ENCODE measurements at places on chromosomes 13 and 19. TPM values are rescaled to one million over a fixed set of nuclear protein-coding genes. Genes with fewer than 3 reads are reported as not detected.
A peak's percentile ranks its signal among the peaks of the same experiment; 100 is the strongest.

Gene S1PR4
- total RNA-seq: 3.8 TPM

Gene PBX4
- 22.5 TPM for total RNA-seq

DNA sequence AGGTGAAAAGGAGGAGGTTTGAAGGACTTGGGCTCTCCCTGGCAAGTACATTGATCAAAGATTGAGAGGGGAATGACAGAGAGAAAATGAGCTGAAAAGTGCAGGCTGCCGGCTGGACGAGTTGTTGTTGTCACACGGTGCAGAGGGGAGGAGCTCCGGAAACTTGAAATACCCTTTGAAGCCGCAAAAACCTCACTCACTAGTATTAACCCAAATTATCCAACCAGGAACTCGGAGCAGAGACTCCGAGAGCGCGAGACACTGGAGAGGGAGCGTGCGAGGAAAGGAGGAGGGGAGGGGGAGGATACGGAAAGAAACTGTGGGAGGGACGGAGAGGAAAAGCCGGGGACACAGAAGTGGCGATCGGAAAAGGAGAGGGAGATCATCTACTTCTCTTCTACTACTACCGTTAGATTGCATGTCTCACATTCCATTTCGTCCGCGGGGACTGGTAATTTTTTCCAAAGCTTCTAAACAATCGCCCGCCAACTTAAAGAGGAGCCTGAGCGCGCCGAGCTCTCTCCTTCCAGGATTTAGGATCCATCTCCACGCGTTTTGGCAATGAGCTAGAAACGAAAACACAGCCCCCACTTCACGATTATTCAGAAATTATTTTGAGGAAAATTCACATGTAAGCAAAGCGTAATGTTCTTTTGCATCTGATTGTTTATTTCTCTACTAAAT lies at the start of gene DACH1:
TSS of gene DACH1 (minus strand) at position 74 of the 684 bp plus-strand sequence.
- H3K27ac ChIP-seq: no peak within 1 kb of the TSS
- peaks cover 9% of the 10 kb centered on the region for H3K27me3 ChIP-seq
- no peaks in the 10 kb centered on the region for H3K36me3 ChIP-seq
- DNase-seq: peak; percentile 34
- H3K4me3 ChIP-seq: peak within 1 kb of the TSS; percentile 37

Gene BST2
- total RNA-seq: 18.3 TPM

- no peaks in the 10 kb centered on the region for H3K27me3 ChIP-seq
- H3K4me1 ChIP-seq: peaks cover 7% of the 10 kb centered on the region
- peak; percentile 78 for DNase-seq
- no peak overlapping the region for H3K4me3 ChIP-seq
- H3K36me3 ChIP-seq: peaks cover 23% of the 10 kb centered on the region
- H3K27ac ChIP-seq: no peak overlapping the region
These were observed 29.7 kb downstream of the NAXD start for GRCh38 chr13:110644892-110645521.

DNA sequence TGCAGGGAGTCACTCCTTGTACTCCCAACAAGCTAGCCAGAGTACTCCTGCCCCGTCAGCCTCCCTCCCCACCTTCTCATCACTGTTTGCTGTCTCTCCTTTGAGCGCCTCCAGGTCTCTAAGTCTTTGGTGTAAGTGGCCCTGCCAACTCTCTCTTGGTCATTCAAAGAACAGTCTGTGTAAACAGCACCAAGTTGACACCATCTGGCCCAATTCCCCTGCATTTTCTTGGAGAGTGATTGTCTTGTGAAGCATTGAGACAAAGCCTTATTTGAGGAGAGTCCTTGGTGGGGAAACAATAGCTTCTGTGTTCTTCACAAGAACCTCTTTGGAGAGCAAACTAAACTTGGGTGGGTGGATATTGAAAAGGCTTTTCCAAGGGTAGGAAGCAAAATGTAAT lies 114.6 kb upstream of the RNF113B start:
- H3K4me3 ChIP-seq: no peak overlapping the region
- H3K4me1 ChIP-seq: peaks cover 19% of the 10 kb centered on the region
- no peaks in the 10 kb centered on the region for H3K27me3 ChIP-seq
- H3K36me3 ChIP-seq: no peaks in the 10 kb centered on the region

Gene ZNF14
- total RNA-seq: 20.4 TPM

GRCh38 chr13:101747039-101747438 lies 294.6 kb downstream of the ITGBL1 start:
- H3K4me1 ChIP-seq: no peaks in the 10 kb centered on the region
- H3K4me3 ChIP-seq: no peak overlapping the region
- no peaks in the 10 kb centered on the region for H3K27me3 ChIP-seq
- no peaks in the 10 kb centered on the region for H3K36me3 ChIP-seq
- no peak overlapping the region for H3K27ac ChIP-seq

GRCh38 chr19:867301-867793 lies 7.9 kb downstream of the CFD start:
- no peaks in the 10 kb centered on the region for H3K27me3 ChIP-seq
- DNase-seq: no peak
- H3K4me3 ChIP-seq: no peak overlapping the region
- no peak overlapping the region for H3K27ac ChIP-seq
- H3K36me3 ChIP-seq: peaks cover 16% of the 10 kb centered on the region

Gene ZNF577
- total RNA-seq: 34.9 TPM

DNA sequence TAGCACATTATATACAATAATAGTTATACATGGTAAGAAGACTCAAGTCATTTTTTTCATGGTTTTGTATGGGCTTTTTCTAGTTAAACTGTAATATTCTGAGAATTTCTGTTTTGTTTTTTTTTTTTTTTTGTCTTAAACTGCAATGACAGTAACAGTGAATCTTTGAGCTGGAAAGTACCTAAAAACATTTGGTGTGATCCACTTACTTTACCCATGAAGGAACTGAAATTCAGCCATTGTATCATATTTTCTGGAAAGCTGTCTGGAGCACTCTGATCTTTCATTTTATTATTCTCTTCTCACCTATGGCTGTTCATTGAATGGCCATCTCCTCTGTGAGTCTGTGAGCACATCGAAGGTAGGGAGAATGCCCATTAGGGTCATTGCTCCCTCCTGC lies 37.8 kb downstream of the MYO16 start:
- H3K27me3 ChIP-seq: no peaks in the 10 kb centered on the region
- no peaks in the 10 kb centered on the region for H3K36me3 ChIP-seq
- no peak overlapping the region for H3K4me3 ChIP-seq
- H3K4me1 ChIP-seq: no peaks in the 10 kb centered on the region
- H3K27ac ChIP-seq: no peak overlapping the region

DNA sequence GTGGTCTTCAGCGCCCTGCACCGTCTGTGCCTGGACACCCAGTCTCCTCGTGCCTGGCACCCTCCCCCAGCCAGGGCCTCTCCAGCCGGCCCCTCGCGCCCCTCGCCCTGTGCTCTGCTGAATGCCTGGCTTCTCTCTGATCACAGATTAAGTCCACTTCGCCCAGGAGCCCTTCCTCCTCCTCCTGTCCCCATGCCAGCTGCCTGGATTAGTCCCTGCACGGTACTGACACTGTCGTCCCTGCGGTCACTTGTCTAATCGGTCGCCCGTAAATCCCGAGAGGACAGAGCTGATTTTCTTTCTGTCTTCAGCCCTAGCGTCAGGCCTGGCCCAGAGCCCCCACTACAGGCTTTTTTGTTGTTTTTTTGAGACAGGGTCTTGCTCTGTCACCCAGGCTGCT lies 6.6 kb downstream of the THOP1 start:
- no peaks in the 10 kb centered on the region for H3K36me3 ChIP-seq
- H3K4me3 ChIP-seq: no peak overlapping the region
- no peaks in the 10 kb centered on the region for H3K27me3 ChIP-seq
- peaks cover 31% of the 10 kb centered on the region for H3K4me1 ChIP-seq
- DNase-seq: peak; percentile 95

Gene SOX1
- not detected for total RNA-seq

- H3K36me3 ChIP-seq: no peaks in the 10 kb centered on the region
- no peak overlapping the region for H3K27ac ChIP-seq
- H3K4me3 ChIP-seq: no peak overlapping the region
- H3K27me3 ChIP-seq: no peaks in the 10 kb centered on the region
- no peaks in the 10 kb centered on the region for H3K4me1 ChIP-seq
- no peak for DNase-seq
These were observed 10.3 kb upstream of the CACNG7 start for GRCh38 chr19:53898636-53899341.

Gene CCDC70
- total RNA-seq: not detected

- no peaks in the 10 kb centered on the region for H3K36me3 ChIP-seq
- peak; percentile 88 for DNase-seq
- H3K4me3 ChIP-seq: no peak overlapping the region
- peak overlapping the region; percentile 94 for H3K27ac ChIP-seq
- H3K27me3 ChIP-seq: no peaks in the 10 kb centered on the region
- peaks cover 95% of the 10 kb centered on the region for H3K4me1 ChIP-seq
These were observed 8.6 kb downstream of the KDM4B start for GRCh38 chr19:4977299-4978174.

Gene IGLON5
- not detected for total RNA-seq

GRCh38 chr19:55101261-55101660 lies 16.2 kb downstream of the PPP1R12C start:
- no peak for DNase-seq
- H3K36me3 ChIP-seq: peaks cover 15% of the 10 kb centered on the region
- H3K27me3 ChIP-seq: no peaks in the 10 kb centered on the region

Gene GRK1
- 2.3 TPM for total RNA-seq

GRCh38 chr19:3480383-3481091 lies at the start of gene SMIM24:
Gene SMIM24, minus strand, starts transcription at chr19:3480525. Its CDS starts 62 bp downstream, at chr19:3480463.
- no peak within 1 kb of the TSS for H3K27ac ChIP-seq
- H3K36me3 ChIP-seq: no peaks in the 10 kb centered on the region
- no peaks in the 10 kb centered on the region for H3K4me1 ChIP-seq
- peak; percentile 56 for DNase-seq

DNA sequence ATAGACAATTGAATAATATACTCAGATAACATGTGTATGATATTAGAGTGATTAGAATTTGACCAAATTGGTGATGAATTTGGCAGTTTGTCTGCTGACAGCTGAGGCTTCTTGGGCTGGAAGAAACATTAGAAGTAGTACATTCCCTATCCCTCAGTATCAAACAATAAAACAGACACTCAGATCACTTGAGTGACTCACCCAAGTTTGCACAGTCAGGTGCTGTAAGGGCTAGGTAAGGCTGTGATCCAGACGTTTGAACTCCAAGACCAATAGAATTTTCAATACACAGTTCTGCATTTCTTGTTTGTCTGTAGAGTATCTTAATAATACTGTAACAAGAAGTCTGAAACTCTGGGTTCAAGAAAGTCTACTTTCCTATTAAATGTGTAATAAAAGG lies 223.5 kb downstream of the POSTN start:
- H3K4me1 ChIP-seq: no peaks in the 10 kb centered on the region
- H3K27ac ChIP-seq: no peak overlapping the region
- no peaks in the 10 kb centered on the region for H3K27me3 ChIP-seq
- DNase-seq: no peak
- no peaks in the 10 kb centered on the region for H3K36me3 ChIP-seq
- H3K4me3 ChIP-seq: no peak overlapping the region

Gene IGFL2
- not detected for total RNA-seq

Gene KCNN4
- 0.67 TPM for total RNA-seq

- H3K27ac ChIP-seq: no peak overlapping the region
- no peak for DNase-seq
- H3K4me3 ChIP-seq: no peak overlapping the region
These were observed 648.3 kb upstream of the SPRY2 start for GRCh38 chr13:80989241-80989640.

Gene TICAM1
- total RNA-seq: 5.7 TPM

Gene GJA3
- 0.54 TPM for total RNA-seq

DNA sequence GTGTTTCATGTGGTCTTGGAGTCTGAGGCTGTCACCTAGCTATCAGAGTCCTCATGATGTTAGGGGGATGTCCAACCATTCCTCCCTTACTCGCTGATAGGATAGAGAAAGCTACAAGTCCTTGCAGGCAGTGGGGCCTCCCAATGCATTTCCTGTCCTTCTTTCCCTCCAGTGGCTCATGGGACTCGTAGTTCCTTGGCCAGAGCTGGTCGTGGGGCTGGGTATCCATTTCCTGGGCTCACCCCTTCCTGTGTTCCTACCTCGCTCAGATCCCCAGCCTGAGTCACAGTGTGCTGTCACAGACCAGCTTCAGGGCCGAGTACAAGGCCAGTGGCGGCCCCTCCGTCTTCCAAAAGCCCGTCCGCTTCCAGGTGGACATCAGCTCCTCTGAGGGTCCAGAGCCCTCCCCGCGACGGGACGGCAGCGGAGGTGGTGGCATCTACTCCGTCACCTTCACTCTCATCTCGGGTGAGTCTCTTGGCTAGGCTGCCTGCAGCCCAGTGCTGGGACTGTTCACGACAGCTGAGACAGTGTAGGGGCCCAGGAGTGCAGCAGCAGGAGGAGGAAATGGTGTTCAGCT lies 19.1 kb downstream of the TMEM150B start:
- no peak overlapping the region for H3K27ac ChIP-seq
- no peaks in the 10 kb centered on the region for H3K27me3 ChIP-seq
- H3K4me1 ChIP-seq: peaks cover 5% of the 10 kb centered on the region
- DNase-seq: no peak

Gene ZNF90
- 16.3 TPM for total RNA-seq

Gene PLPPR3
- not detected for total RNA-seq

GRCh38 chr19:12111943-12112637 lies 28.1 kb downstream of the ZNF20 start:
- no peaks in the 10 kb centered on the region for H3K4me1 ChIP-seq
- H3K4me3 ChIP-seq: no peak overlapping the region
- no peak for DNase-seq
- H3K27ac ChIP-seq: no peak overlapping the region
- no peaks in the 10 kb centered on the region for H3K27me3 ChIP-seq

- no peaks in the 10 kb centered on the region for H3K36me3 ChIP-seq
- H3K4me3 ChIP-seq: no peak overlapping the region
- no peaks in the 10 kb centered on the region for H3K4me1 ChIP-seq
- no peak overlapping the region for H3K27ac ChIP-seq
- H3K27me3 ChIP-seq: no peaks in the 10 kb centered on the region
These were observed 3.3 kb downstream of the MATK start for GRCh38 chr19:3782903-3783302.

- H3K27me3 ChIP-seq: no peaks in the 10 kb centered on the region
- no peaks in the 10 kb centered on the region for H3K36me3 ChIP-seq
- no peak overlapping the region for H3K4me3 ChIP-seq
These were observed 7.8 kb upstream of the SLC44A2 start for GRCh38 chr19:10617409-10618121.

GRCh38 chr13:37510441-37510840 lies 88.1 kb downstream of the POSTN start:
- no peaks in the 10 kb centered on the region for H3K27me3 ChIP-seq
- no peak overlapping the region for H3K27ac ChIP-seq
- no peak overlapping the region for H3K4me3 ChIP-seq
- no peaks in the 10 kb centered on the region for H3K36me3 ChIP-seq
- DNase-seq: no peak

Gene LRRC8E
- 2.1 TPM for total RNA-seq
